Aorta (tissue), 5 donors: ENCODE measurements at places on chromosomes 11 and 22. TPM values are rescaled to one million over a fixed set of nuclear protein-coding genes. Genes with fewer than 3 reads are reported as not detected.
A peak's percentile ranks its signal among the peaks of the same experiment; 100 is the strongest.

Gene APOL5
- total RNA-seq, result not detected

- DNase-seq, result no peak
These were observed 700 bp upstream of the STX3 start for GRCh38 chr11:59754494-59754858.

- DNase-seq, result no peak
These were observed 723 bp upstream of the C22orf31 start for GRCh38 chr22:29062286-29062821.

GRCh38 chr11:61919705-61920631 is 2.6 kb upstream of the RAB3IL1 start:
- DNase-seq, result peak; percentile 73

- no peak for DNase-seq
These were observed 35.6 kb upstream of the PSMA1 start for GRCh38 chr11:14555818-14556217.
